ENCODE measurements at places on chromosomes 2 and 18.

- no peak overlapping the region for H3K27ac ChIP-seq
- H3K36me3 ChIP-seq = no peaks in the 10 kb centered on the region
- H3K27me3 ChIP-seq = no peaks in the 10 kb centered on the region
- H3K4me3 ChIP-seq = no peak overlapping the region
- no peaks in the 10 kb centered on the region for H3K4me1 ChIP-seq
These were observed 92.1 kb downstream of the PXDN start for GRCh38 chr2:1652034-1652790.

GRCh38 chr2:176093145-176093897, 800 bp downstream of the HOXD13 start:
- H3K27ac ChIP-seq = no peak overlapping the region
- DNase-seq = peak; percentile 71
- peak overlapping the region; percentile 52 for H3K4me3 ChIP-seq
- no peaks in the 10 kb centered on the region for H3K36me3 ChIP-seq

DNA sequence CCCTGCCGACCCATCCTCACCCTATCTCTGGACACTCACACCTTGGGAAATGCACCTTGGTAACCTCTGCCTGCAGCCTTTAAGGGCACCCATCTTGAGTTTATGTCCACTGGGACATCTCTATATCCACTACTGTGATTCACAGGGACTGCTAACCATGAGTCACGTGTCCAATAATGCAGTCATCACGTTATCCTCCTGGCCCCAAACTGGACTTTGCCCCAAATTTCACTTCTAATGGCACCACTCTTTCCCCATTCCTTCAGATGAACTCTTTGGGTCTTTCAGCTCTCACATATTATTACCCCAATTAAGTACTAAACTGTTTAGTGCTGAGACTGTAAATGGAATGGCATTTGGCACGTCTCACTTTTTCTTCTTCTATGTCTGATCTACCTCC, 71.2 kb upstream of the TMEM200C start:
- no peak for DNase-seq
- H3K4me3 ChIP-seq = no peak overlapping the region
- no peaks in the 10 kb centered on the region for H3K36me3 ChIP-seq
- H3K27ac ChIP-seq = no peak overlapping the region
- H3K27me3 ChIP-seq = no peaks in the 10 kb centered on the region

DNA sequence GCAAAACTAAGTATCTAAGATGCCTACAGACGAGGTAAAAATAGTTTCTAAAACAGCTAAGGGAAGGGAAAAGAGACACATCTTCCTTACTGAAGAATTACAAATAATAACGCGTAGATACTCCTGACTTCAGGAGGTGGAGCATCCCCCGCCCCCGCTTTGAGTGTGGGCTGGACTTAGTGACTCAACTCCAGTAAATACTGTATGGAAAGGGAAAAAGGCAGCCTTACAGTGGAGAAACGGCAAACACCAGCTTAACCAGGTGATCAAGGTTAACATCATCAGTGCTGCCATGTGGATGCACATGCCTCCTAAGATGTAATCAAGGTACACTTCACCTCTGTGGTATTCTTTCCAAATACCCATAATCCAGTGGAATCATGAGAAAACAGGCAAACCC, 47.9 kb downstream of the HADHB start:
- DNase-seq = no peak
- H3K4me1 ChIP-seq = peaks cover 6% of the 10 kb centered on the region
- H3K4me3 ChIP-seq = no peak overlapping the region
- H3K27ac ChIP-seq = no peak overlapping the region

DNA sequence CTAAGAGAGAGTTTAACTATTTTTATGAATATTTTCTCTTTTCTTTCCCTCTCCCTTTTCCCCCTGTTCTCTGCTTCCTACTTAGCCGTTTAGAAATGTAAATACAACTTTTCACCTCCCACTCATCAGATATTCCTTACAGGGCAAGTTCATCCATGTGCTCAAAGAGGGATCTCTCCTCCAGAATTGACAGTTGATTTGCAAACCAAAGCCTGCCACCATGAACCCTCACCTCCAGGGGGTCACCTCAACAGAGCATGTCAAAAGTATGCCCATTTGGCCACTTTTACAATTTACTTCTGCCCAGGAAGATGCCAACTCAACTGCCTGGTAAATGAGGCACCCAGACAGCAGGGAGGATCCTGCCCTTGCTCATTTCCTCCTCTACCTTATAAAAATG, 149.2 kb upstream of the GYPC start:
- no peaks in the 10 kb centered on the region for H3K27me3 ChIP-seq
- no peak overlapping the region for H3K4me3 ChIP-seq
- no peaks in the 10 kb centered on the region for H3K36me3 ChIP-seq
- no peak for DNase-seq

DNA sequence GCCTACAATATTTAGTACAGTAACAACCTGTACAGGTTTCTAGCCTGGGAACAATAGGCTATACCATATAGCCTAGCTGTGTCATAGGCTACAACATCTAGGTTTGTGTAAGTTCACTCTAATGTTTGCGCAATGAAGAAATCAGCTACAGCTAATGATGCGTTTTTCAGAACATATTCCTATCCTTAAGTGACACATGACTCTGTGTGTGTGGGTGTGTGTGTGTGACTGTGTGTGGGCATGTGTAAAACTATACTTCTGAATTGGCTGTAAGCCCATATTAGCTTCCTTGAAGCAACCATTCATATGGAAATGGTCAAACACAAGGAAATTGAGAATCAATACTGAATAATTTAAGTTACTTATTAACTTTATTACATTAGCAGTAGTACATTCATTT, 120.8 kb upstream of the SULT1C3 start:
- H3K27ac ChIP-seq = no peak overlapping the region
- H3K27me3 ChIP-seq = no peaks in the 10 kb centered on the region
- no peaks in the 10 kb centered on the region for H3K36me3 ChIP-seq
- no peaks in the 10 kb centered on the region for H3K4me1 ChIP-seq

DNA sequence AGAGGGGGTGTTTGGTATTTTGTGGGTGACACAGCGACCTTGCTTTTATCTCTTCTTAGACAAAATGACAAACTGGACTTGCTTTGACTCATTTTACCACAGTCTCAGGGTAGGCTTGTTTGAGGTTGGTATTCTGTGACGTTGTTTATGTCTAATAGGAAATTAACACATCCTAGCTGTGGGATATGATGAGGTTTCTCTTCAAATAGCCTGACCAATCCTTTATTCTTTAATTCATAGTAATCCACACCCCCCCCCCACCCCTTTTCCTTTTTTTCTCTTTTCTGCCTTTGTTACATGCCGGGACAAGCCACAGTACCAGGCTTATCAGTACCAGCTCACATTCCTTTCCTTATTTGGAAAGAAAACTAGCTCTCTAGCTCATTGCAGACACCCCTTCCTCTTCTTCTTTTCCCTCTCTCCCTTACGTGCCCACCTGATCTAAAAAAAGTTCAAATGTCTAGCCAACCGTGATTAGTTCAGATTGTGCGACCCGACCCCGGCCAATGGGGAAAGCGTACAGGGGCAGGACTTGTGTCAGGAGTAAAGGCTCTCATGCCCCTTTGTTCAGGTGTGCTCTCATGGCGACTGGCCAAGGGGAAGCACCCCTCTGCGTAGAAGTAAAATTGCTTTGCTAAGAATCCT, 52.2 kb upstream of the PTPRM start:
- H3K27ac ChIP-seq = no peak overlapping the region
- H3K4me3 ChIP-seq = no peak overlapping the region
- no peaks in the 10 kb centered on the region for H3K36me3 ChIP-seq
- peak; percentile 42 for DNase-seq
- H3K27me3 ChIP-seq = no peaks in the 10 kb centered on the region

DNA sequence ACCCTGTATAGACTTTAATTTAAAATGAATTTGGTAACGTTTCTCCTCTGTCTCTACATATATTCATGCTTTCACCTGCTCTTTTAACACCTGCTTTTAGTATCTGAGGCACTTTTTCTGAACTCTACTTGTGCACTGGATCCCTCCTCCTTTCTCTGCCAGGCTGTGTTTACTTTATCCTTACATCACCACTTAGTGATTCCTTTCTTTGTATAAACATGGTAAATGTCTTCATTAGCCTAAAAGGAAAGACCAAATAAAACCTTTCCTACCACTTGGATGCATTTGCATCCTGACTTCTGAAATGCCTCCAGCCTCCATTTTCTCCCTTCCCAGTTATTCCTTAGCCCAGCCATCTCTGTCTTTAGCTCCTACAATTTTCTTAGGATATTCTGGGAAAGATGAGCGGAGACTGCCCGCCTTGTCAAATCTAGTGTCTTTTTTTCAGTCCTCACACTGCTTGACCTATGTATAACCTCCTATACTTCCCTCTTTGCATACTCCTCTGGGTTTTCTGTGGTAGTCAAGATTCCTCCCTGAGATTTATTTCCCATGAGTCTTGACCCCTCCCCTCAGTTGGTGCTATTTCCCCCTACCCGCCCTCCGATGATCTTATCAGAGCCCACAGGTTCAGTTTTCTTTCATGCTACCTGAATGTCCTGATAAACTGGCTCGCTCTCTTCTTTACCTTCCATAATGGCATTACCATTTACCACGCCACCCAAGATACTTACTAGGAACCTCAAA, 44.8 kb downstream of the REL start:
- H3K4me3 ChIP-seq = no peak overlapping the region
- H3K4me1 ChIP-seq = no peaks in the 10 kb centered on the region
- H3K27ac ChIP-seq = no peak overlapping the region
- no peak for DNase-seq
- H3K27me3 ChIP-seq = no peaks in the 10 kb centered on the region

- no peaks in the 10 kb centered on the region for H3K36me3 ChIP-seq
- H3K27ac ChIP-seq = no peak overlapping the region
- no peaks in the 10 kb centered on the region for H3K27me3 ChIP-seq
- DNase-seq = no peak
- H3K4me1 ChIP-seq = no peaks in the 10 kb centered on the region
These were observed 282.8 kb downstream of the NBAS start for GRCh38 chr2:15278296-15278695.

DNA sequence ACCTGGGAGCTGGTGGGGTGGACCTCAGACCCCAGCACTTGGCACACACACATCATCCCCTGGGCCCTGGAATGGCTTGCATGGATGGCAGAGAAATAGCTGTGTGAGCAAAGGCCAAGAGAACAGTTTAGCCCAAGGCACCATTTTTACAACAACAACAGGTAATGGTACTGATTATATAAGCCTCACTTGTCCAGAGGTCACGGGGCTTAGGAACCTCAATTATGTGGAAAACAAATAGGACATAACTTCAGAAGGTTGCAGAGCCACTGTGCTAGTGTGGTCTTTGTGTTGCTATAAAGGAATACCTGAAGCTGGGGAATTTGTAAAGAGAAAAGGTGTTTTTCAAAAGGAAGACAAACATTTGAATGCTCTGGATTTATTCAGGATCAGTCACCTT, 13.2 kb downstream of the STEAP3 start:
- H3K27ac ChIP-seq = no peak overlapping the region
- no peak overlapping the region for H3K4me3 ChIP-seq
- H3K27me3 ChIP-seq = no peaks in the 10 kb centered on the region
- no peak for DNase-seq
- peaks cover 29% of the 10 kb centered on the region for H3K4me1 ChIP-seq

- DNase-seq = no peak
- no peak overlapping the region for H3K4me3 ChIP-seq
- no peak overlapping the region for H3K27ac ChIP-seq
- H3K36me3 ChIP-seq = no peaks in the 10 kb centered on the region
These were observed 1150.0 kb downstream of the RPIA start for GRCh38 chr2:89841476-89841840.

- no peaks in the 10 kb centered on the region for H3K36me3 ChIP-seq
- H3K4me1 ChIP-seq = peaks cover 8% of the 10 kb centered on the region
- DNase-seq = no peak
- no peak overlapping the region for H3K27ac ChIP-seq
- H3K4me3 ChIP-seq = no peak overlapping the region
These were observed 17.7 kb upstream of the RGPD4 start for GRCh38 chr2:107808959-107809358.

- H3K4me3 ChIP-seq = no peak overlapping the region
- peaks cover 2% of the 10 kb centered on the region for H3K4me1 ChIP-seq
- no peak overlapping the region for H3K27ac ChIP-seq
- no peaks in the 10 kb centered on the region for H3K36me3 ChIP-seq
These were observed 94.8 kb downstream of the FTCDNL1 start for GRCh38 chr2:199756211-199756610.

DNA sequence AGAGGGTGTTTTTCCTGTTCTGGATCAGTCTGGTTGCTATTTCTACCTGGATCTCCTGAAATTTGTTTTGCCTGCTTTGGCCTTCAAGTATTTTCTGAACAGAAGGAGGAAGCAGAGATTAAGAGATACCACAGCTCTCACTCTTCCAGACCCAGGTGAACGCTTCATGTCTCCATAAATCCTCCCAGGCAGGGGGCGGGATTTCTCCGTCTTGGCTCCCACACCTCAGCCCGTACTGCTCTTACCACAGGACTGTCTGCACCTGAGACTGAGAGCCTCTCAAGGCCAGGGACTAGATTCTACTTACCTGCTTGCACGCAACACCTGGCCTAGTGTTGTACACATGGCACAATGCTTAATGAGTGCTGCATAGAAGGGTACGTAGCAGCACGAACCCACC, 59.9 kb upstream of the LRPPRC start:
- H3K27ac ChIP-seq = no peak overlapping the region
- H3K27me3 ChIP-seq = no peaks in the 10 kb centered on the region
- no peaks in the 10 kb centered on the region for H3K36me3 ChIP-seq
- DNase-seq = no peak
- peaks cover 19% of the 10 kb centered on the region for H3K4me1 ChIP-seq

DNA sequence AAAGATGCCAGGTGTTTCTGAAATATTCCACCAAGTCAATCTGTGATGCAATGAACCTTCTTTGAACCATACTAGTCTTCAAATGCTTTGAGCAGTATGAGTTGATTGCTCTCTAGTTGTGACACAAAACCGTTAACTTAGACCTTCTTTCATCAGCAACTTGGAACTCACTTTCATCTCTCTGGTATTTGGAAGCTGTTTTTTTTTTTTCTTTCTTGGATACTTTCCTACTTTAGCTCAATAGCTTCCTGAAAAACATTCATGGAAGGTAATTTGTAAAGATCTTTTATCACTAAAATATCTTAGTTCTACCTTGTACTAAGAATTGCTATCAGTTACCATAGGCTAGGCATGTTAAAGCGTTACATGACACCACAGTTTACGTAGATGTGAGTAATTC, 1071.9 kb upstream of the CHAC2 start:
- no peaks in the 10 kb centered on the region for H3K4me1 ChIP-seq
- no peak for DNase-seq
- no peaks in the 10 kb centered on the region for H3K27me3 ChIP-seq

DNA sequence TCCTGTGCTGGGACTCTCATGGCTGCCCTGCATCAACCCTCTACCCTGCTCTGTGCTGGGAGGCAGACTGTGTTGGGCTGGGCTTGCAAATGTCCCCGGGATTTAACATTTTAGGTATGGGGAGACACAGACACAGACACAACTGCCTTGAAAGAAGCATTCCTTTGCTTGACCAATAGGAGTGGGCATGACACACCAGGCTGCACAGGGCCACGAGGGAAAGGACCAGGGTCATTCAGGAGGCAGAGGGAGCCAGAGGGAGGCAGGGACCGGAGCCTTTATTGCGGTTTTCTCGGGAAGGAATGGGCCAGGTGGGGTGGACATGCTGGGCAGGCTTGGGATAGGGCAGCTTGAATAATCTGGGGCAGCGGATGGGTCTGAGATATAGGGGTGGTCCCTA, 238.7 kb upstream of the COPS8 start:
- H3K36me3 ChIP-seq = no peaks in the 10 kb centered on the region
- no peak overlapping the region for H3K4me3 ChIP-seq
- H3K27me3 ChIP-seq = no peaks in the 10 kb centered on the region

- no peaks in the 10 kb centered on the region for H3K27me3 ChIP-seq
- no peaks in the 10 kb centered on the region for H3K36me3 ChIP-seq
- H3K4me3 ChIP-seq = no peak overlapping the region
- peak; percentile 79 for DNase-seq
- H3K4me1 ChIP-seq = peaks cover 4% of the 10 kb centered on the region
These were observed 300.4 kb downstream of the KCNS3 start for GRCh38 chr2:18178736-18179349.
